ENCODE measurements at places on chromosomes 1 and 21.
A peak's percentile ranks its signal among the peaks of the same experiment; 100 is the strongest.

DNA sequence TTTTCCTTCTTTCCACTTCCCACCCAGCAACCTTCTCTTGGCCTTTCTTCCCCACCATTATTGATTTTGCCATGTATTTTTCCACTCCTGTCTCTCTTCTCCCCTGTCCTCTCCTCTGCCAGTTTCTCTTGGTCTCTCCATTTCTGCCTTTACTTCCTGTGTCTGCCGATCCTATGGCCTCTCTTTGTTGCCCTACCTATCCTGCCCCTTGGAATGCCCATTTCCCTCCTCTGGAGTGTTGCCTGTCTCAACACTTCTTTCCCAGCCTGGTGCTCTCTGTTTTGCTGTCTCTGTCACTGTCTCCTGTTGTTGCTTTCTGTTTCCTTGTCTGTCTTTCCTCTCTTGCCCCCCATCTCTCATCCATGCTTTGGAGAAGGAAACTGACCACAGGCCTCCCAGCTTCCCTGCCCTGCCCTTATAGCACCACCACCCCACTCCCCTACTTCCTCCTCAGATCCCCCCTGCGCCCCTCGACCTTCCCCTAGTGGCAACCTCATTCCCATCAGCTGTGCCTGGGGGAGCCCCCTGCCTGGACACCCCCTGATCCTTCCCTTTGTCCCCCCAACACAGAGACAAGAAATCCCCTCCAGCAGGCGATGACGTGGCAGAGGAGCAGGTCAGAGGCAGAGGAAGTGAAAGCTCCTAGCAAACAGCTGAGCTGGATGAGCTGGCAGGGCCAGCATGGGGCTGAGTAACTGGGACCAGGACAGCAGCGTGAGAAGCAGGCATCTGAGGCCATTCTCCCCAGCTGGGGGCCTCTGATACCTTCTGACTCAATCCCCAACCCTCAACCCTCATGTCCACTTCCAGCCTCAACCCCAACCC, 6.6 kb upstream of the ETV3L start:
- peak; percentile 25 for DNase-seq

- DNase-seq, result no peak
Observed at GRCh38 chr1:224852901-224853568, 76.4 kb upstream of the DNAH14 start.

DNA sequence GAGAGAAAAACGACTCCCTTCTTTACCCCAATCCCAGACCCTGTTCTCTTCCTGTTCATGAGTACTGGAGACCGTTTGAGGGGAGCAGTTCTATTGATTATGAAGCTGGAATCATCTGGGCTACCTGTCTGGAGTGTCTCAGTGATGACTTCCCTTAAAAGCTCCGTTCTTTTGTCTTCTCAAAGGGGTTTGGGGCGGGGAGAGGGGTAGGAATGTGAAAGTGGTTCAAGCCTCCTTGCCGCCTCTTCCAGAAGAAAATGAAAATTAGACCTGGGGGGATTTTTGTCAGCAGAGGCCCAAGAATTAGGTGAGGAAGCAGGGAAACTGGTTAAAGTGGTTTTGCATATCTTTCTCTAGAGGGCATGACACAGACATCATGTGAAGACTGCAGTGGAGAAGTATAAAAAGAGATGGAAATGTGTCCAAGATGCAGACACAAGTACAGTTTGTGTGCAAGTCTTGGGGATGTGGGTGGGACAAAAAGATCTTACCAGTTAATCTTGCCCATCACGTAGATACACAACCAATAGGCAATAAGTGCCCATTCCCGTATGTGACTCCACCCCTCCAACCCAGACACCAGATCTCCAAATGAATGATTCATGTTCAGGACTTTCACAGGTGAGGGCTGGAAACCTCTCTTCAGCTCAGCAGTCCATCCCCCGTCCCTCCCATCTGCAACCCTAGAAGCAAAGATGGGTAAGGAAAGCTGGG, 470 bp upstream of the MTMR11 start:
- no peak for DNase-seq

DNA sequence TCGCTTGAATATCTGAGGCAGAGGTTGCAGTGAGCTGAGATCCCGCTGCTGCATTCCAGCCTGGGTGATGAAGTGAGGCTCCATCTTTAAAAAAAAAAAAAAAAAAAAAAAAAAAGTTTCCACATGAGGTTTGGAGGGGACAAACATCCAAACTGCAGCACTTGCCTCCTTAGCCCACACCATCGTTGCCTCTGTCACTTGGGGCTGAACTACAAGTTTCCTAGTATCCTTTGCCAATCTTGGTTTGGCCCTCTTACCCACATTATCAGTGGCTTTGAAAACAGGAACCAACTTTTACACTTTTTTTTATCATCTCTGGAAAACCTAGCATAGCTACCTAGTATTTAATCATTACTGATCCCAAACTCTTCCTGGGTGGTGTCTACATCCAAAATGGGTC, 59.2 kb downstream of the CLSTN1 start:
- DNase-seq, result no peak

GRCh38 chr1:35030338-35030737, 1.4 kb downstream of the ZMYM6 start:
- DNase-seq, result no peak

GRCh38 chr1:62175568-62176179, 19.0 kb upstream of the L1TD1 start:
- DNase-seq, result peak; percentile 47

- no peak for DNase-seq
Observed at GRCh38 chr1:152983743-152984142, at the start of gene SPRR1A. TSS of gene SPRR1A (plus strand) at chr1:152984081. CDS start at chr1:152985231, 1,150 bp downstream.

DNA sequence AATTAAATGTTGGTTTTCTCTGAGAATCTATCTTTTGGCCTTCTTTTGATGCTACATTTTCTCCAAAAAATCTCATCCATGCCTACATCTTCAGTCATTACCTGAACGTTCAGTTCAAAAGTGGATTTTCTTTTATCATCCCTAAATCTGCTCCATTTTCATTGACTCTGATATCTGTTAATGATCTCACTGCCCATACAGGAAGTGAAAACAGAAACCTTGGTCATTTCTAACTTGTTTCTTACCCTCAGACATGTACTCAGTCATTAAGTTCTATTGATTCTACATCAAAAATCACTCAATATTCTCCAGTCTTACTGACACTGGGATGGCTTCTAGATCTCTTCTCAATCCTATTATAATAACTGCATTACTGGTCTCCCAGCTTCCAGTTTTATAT, 22.7 kb downstream of the PRKACB start:
- DNase-seq, result no peak

GRCh38 chr1:98692482-98692881, 31.0 kb downstream of the SNX7 start:
- DNase-seq, result no peak

- no peak for DNase-seq
Observed at GRCh38 chr1:45429561-45430159, 61.3 kb downstream of the TESK2 start.

GRCh38 chr1:78493451-78493850, 2.7 kb downstream of the PTGFR start:
- no peak for DNase-seq

DNA sequence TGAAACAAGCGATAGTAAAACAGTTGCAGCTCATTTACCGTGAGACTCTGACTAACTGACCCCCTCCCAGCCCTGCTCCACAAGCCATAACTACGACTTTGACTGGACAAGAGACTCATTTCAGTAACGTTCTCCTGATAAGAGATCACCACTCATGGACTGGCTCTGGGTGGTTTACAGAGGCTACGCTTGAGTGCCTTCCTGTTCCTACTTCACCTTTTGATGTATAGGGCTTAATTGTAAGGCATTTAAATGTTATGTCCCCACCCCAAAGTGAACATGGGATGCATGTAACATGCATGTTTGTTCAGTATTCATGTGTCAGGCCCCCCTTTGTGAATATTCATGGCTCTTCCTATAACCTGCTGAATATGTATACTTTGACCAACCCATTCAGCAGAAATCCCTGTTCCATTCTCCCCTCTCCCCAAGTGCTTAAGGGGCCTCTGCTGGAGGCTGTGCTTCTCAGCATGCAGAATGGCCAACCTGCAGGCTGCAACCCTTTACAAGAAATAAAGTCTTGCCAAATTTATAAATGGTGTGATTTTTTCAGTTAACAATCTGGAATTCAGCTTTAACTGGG, 50.7 kb upstream of the SPOCD1 start:
- no peak for DNase-seq

DNA sequence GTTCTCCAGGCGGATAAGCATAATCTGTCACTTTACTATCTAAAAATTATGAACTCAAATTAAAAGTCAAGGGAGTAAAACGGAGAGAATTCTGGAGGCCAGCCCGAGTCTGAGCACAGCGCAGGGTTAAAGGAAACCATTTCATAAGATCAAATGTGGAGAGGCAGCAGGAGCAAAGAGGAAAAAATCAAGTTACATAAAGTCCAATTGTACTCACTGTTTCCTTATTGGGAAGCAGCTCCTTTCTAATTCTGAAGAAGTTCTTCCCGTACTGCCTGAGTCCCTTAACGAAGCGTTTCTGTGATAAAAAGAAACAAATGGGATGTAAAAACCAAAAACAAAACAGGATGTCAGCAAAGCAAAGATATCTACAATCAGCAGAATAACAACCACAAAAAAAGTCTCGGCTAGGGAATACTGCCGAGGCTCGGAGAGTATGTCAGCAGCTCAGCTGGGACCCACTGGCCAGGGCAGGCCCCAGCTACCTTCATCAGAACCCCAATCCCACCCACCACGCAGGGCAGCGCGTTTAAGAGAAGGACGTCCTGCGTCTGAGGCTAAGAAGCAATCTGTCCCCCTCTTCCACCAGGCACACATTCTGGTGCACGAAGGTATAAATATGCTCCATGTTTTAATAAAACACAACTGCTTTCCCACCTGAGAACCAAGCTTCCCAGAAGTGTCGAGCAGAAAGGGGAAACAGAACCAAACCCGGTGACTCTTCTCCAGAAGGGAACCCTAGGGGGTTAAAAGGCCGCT, 104.8 kb downstream of the SLC45A1 start:
- no peak for DNase-seq

DNA sequence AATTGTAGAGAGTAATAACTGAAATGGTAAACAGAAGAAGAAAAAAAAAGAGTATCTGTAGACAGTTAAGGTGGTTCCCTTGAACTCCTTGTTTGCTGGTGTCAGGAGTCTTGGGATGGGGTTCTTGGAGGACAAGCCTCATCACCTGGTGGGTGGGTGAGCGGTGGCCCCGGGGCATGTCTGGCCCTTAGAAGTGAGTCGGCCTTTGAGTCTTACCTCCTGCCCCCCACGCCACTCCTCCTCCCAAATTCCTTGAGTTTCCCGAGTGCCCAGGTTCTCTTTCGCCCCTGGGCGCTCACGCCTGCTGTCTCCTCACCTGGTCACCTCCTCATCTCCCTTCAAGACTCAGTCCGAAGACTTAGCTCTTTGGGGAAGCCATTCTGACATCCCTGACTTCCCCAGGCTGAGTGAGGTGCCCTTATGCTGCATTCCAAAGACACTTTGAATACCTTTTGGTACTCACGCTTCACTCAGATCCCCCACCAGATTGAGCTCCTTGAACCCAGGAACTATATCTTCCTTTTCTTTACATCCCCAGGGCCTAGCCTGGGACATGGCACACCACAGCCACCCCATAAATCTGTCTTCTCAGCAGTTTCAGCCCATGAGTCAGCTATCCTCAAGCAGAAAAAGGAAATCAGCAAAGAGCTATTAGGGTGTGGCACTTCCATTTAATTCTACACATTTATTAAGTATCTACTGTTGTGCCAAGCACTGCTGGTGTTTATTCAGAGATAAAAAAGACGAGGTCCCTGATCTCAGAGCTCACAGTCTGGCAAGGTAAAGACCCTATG, 13.5 kb upstream of the IKBKE start:
- DNase-seq, result no peak

All from CD4-positive, alpha-beta T cell treated with Interleukin-2 at 100 ng/mL for 4 hours (primary cell).